ENCODE measurements at places on chromosomes 3 and 15. TPM values are rescaled to one million over a fixed set of nuclear protein-coding genes. Genes with fewer than 3 reads are reported as not detected.

The PROS1 gene
- total RNA-seq = 12.0 TPM

- H3K4me1 ChIP-seq = no peaks in the 10 kb centered on the region
- H3K27ac ChIP-seq = no peak overlapping the region
- no peaks in the 10 kb centered on the region for H3K27me3 ChIP-seq
- H3K36me3 ChIP-seq = peaks cover 4% of the 10 kb centered on the region
- DNase-seq = no peak
- no peak overlapping the region for H3K4me3 ChIP-seq
Observed at GRCh38 chr3:131444180-131444579, 58.6 kb downstream of the MRPL3 start.

The C3orf80 gene
- 0.44 TPM for total RNA-seq

DNA sequence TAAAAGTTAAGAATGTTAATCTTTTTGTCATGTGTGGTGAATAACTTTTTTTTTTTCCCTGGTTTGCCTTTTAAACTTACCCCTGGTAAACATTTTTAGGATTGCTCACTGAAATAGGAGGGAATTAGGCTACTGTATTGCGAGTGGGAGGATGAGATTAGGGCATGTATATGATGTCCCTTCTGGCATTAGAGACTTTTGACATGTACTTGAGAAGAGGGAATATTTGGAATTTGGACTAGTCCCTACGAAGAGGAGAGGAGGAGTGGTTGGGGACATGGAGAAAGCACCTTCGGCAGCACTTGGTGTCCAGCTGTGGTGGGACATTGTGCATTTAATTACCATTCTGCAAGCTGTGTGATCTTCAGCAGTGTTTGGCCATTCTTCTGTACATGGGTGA is 25.0 kb downstream of the PDE8A start:
- no peaks in the 10 kb centered on the region for H3K36me3 ChIP-seq
- DNase-seq = no peak

The CERS3 gene
- 0.26 TPM for total RNA-seq

- H3K27ac ChIP-seq = no peak within 1 kb of the TSS
- no peak for DNase-seq
- no peaks in the 10 kb centered on the region for H3K36me3 ChIP-seq
- no peaks in the 10 kb centered on the region for H3K27me3 ChIP-seq
- peaks cover 17% of the 10 kb centered on the region for H3K4me1 ChIP-seq
Observed at GRCh38 chr15:40340740-40341400, at the start of gene CCDC9B. Gene CCDC9B (minus strand): TSS chr15:40340939. CDS start chr15:40340819, 120 bp downstream.

DNA sequence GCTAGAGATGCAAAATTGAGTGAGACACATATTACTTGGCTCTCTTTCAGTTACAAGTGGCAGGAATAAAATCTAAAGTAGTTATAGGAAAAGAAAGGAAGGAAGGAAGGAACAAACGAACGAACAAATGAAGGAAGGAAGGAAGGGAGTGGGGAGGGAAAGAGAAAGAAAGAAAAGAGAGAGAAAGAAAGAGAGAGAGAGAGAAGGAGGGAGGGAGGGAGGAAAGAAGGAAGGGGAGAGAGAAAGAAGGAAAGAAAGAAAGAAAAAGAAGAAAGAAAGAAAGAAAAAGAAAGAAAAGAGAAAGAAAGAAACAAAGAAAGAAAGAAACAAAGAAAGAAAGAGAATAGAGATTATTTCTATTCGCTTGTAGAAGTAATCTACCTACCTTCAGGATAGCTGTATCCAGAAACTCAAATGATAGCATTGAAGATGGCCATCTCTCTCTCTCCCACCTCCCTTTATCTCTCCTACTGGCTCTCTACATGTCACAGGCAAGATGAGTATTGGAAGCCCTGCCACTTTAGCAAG is 229.7 kb upstream of the TLE3 start:
- no peak overlapping the region for H3K4me3 ChIP-seq
- H3K27ac ChIP-seq = no peak overlapping the region
- peaks cover 9% of the 10 kb centered on the region for H3K36me3 ChIP-seq
- H3K4me1 ChIP-seq = peaks cover 15% of the 10 kb centered on the region

The TNFAIP8L3 gene
- total RNA-seq = not detected

The HIGD2B gene
- not detected for total RNA-seq

All from neural crest cell (in vitro differentiated cells).